ENCODE measurements at places on chromosomes 2 and 18.
A peak's percentile ranks its signal among the peaks of the same experiment; 100 is the strongest.

GRCh38 chr2:85585781-85586105 lies 1.5 kb downstream of the VAMP5 start:
- DNase-seq, result no peak

DNA sequence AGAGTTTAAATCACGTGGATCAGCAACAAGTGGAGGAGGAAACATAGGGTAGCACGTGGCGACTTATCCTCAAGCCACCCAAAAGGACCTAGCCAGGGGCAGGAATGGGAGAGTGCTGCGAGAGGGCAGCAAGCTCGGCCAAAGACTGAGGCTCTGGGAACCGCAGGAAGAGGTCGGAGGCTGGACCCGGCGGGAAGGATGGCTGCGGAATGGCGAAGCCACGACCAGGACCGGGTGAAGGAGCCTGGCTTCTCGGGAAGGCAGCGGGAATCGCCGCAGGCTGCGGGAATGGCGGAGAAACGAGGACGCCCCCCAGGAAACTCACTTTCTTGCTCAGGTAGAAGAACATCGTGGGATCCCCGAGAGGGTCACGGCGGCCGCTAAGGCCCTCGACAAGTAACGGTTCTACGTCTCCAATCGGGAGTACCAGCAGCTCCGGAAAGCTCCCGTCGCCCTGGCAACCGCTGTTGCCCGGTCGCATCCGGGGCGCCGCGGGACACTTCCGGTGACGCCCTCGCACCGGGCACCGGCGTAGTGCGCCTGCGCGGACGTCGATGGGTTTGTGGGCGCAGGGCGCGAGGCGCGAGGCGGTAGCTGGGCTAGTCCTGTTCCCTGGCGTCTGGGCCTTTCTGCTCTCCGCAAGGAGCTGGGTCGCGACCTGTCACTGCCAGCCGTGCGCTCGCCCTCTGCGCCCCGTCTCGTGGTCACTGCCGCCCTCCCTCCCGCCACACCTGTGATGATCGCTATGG lies at the start of gene WDR35:
Gene WDR35 (minus strand): TSS at position 439 of the 749 bp plus-strand sequence. CDS start 90 bp downstream, at position 349.
- peak; percentile 67 for DNase-seq

GRCh38 chr2:25373269-25373981 lies 31.7 kb upstream of the DNMT3A start:
- no peak for DNase-seq

DNA sequence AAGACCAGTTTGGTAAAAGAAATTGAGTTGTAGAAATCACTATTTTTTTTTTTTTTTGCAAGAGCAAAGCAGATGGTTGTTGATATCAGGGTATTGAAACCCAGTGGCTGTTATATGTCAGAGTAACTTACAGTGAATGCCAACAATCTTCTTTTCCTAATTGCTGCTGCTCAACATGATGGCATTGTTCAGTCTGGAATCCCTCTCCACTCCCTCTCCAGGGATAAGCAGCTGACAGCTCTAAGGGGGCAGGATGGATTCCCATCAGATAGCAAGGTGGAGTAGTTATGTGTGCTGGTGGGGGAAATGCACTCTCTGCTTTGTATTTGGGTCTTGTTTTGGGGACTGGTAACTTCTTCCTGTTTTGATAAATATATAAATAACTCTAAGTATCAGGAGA lies 200.0 kb downstream of the PIK3C3 start:
- DNase-seq, result no peak

GRCh38 chr18:46481048-46481846 lies 175.8 kb downstream of the LOXHD1 start:
- no peak for DNase-seq

DNA sequence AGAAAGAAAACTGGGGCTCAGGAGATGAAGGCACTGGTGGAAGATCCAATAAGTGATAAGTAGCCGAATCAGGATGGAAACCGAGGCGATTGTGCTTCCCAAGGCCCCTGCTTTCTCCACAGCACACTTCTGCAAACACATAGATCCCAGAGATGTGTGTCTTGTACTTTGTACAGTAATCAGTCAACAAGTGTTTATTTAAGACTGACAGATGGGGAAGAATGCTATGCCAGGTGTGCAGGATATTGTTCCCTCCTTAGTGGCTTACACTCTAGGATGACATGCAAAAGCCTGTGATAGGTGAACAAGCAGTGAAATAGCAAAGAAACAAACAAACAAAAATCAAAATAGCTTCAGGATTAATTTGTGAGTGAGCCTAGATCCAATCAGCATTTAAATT lies 116.6 kb downstream of the ACTR3 start:
- no peak for DNase-seq

DNA sequence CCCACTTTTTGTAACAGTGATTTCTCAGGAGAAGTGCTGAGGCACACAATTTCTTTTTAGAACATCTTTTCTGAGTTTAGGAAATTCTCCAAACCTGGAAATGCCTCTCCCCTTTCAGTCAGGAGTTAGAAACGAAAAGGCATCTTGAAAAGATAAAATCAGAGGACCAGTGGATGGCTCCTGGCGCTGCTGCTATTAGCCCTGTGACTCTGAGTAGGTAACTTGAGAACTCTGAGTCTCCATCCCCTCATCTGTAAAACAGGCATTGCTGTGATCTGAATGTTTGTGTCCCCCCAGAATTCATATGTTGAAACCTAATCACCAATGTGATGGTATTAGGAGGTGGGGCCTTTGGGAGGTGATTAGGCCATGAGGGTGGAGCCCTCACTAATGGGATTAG lies 50.2 kb downstream of the EHD3 start:
- DNase-seq, result no peak

DNA sequence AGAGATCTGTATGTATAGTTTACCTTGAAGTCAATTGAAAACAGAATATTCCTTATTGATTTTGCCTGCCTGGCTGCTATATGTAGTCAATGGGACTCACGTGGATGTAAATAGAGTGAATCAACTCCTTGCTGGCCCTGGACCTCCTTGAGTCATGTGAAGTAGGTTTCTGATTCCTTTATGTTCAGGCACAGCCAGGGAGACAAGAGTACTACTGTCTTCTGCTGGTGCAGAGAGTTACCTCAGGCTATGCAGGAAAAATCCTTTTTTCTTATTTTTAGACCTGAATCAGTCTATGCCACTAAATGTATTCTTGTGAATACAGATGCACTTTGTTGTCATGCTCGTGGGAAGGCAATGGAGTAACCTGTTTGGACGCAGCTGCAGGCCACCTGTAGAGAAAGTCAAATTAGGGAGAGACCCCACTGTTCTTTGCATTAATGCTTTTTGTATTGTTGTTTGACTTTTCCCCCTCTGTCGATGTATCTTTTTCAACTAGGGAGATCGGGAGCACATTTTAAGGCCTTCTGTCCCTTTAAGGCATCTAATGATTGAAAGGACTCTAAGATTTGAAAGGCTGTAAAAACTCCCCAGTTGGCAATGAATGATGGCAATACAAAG lies 473.9 kb downstream of the ARHGAP15 start:
- DNase-seq, result no peak

- no peak for DNase-seq
Measured at GRCh38 chr2:96505231-96505889, at the start of gene NEURL3. Gene NEURL3 (minus strand): TSS chr2:96505357. CDS start chr2:96505286, 71 bp downstream.

DNA sequence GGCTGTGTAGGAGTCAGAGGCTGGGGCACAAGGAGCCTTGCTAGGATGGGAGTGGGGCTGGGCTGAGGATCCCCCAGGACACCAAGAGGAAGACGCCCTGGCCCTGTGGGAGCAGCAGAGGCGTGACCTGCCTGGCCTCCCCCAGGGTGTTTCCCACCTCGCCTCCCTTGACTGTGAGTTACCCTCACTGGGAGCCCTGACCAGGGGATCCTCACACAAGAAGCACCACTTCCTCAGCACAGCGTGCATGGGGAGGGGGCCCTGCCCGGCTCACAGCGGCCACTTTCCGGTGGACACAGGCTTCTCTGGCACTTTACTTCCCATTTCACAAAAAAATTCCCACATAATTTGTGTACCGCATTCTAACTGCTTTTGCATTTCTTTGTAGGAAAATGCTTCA lies 187.7 kb downstream of the EIPR1 start:
- no peak for DNase-seq

DNA sequence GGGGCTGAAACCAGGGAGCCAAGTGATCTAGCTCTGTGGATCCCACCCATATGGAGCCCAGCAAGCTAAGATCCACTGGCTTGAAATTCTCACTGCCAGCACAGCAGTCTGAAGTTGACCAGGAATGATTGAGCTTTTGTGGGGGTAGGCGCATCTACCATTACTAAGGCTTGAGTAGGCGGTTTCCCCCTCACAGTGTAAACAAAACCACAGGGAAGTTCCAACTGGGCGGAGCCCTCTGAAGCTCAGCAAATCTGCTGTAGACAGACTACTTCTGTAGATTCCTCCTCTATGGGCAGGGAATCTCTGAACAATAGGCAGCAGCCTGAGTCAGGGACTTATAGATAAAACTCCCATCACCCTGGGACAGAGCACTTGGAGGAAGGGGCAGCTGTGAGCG lies 96.7 kb downstream of the CCDC148 start:
- DNase-seq, result no peak

- DNase-seq, result no peak
Measured at GRCh38 chr18:46336278-46337111, 232.3 kb downstream of the HAUS1 start.

GRCh38 chr2:53786352-53786704 lies 425 bp downstream of the ASB3 start:
- no peak for DNase-seq

DNA sequence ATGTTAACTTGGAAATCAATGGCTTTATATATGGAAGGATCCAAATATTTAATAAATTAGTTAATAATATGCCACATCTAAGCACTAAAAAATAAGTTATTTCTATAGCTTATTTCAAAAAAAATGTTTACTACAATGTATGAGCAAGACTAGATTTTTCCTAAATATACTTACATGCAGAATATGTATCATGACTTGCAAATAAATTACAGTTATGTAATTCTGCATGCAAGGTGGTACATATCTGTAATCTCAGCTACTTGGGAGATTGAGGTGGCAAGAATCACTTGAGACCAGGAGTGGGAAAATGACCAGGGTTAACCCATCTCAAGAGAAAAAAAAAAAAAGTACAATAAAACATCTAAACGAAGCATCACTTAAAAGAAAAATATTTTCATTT lies 11.6 kb downstream of the PUM2 start:
- no peak for DNase-seq

DNA sequence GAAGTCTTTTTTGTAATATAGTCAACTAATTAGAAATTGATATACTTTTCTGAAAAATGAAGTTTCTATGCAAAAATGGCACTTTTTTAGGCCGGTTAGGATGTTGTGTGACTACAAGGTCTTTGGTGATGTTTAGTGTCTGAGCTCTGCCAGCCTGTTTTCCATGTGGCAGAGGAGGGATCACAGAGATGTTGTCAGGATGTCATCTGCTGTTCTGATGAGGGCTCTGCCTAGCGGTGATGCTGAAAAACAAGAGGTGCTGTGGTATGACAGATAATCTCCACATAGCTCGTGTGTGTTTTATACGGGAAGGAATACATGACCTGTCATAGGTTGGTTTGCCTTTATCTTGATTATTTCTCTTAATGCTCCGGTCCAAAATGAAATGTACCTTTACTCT lies 12.0 kb upstream of the IAH1 start:
- DNase-seq, result no peak

GRCh38 chr2:228072669-228073068 lies 108.8 kb downstream of the SPHKAP start:
- no peak for DNase-seq

GRCh38 chr2:146523196-146523595 lies 1321.6 kb upstream of the ACVR2A start:
- peak; percentile 28 for DNase-seq

GRCh38 chr2:193783681-193784080 lies 1588.9 kb upstream of the TMEFF2 start:
- DNase-seq, result no peak

DNA sequence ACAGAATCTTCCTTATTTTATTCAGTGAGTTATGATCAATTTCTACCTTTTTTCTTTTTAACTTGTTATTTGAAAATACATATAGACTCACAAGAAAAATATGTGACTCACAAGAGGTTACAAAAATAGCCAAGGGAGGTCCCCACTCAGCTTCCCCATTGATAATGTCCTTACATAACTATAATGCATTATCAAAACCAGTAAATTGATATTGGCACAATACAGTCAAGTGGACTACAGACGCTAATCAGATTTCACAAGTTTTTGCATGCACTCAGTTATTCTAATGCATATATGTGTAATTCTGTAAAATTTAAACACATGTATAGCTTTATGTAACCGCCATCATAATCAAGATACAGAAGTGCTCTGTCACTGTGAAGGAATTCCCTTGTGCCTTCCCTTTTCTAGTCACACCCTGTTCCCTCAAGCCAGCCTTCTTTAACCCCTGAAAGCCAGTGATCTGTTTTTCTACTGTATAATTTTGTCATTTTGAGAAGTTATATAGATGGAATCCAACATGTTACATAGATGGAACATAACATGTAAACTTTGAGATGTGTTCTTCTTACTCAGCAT lies 118.4 kb downstream of the ALMS1 start:
- DNase-seq, result no peak

- no peak for DNase-seq
Measured at GRCh38 chr2:54259413-54260240, 3.6 kb upstream of the TSPYL6 start.

- DNase-seq, result no peak
Measured at GRCh38 chr2:240798327-240798905, 21.6 kb downstream of the KIF1A start.

All from NCI-H1417 treated with DMSO at 0.1 percent for 48 hours (cell line).